Choroid plexus epithelial cell (primary cell): ENCODE measurements at places on chromosomes 5 and 9.
A peak's percentile ranks its signal among the peaks of the same experiment; 100 is the strongest.

DNA sequence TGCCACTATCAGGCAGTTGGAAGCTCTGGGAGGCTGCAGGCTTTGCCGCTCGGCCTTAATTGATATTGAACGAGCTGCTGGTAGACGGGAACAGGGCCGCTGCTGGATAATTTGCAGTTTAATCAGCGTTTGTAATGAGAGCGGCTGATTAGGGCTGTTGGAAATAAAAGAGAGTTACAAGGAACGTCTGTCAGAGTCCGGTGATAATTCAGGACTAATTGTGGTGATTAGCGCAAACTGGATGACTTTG is 68.2 kb upstream of the TBCA start:
- peak; percentile 23 for DNase-seq

GRCh38 chr5:178866946-178867345 is 7.2 kb downstream of the ZNF354B start:
- DNase-seq: peak; percentile 12

- no peak for DNase-seq
Measured at GRCh38 chr5:112862085-112862484, 998 bp downstream of the SRP19 start.

- peak; percentile 6 for DNase-seq
Measured at GRCh38 chr9:28120184-28120583, 546.9 kb upstream of the C9orf72 start.

DNA sequence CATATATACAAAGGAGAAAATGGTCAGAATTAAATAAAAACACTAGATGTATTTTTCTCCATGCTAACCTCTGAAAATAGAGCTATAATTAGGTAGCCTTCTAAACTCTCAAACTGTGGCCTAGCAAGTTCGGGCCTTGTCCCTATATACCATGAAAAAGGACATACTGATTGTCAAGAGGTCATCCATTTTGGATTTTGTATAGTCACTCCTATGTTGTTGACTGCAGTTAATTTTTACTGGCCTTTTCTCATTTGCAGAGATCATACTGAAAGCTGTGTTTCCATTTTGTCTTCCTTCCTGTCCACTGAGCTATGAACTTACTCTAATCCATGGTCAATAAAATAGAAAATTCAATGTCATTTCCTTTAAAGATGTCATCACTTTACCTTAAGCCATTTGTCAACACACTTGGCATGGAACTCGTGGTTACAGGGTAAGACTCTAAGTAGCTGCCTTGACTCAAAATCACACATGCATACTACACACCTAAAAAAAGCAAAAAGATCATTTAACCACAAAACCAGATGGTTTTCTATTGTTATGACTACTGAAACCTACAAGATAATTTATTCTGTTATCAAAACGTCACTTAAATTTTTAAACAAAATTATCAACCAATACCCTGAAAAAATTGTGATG is 58.0 kb downstream of the RNF38 start:
- no peak for DNase-seq

GRCh38 chr5:154567155-154567554 is 89.1 kb upstream of the HAND1 start:
- no peak for DNase-seq

DNA sequence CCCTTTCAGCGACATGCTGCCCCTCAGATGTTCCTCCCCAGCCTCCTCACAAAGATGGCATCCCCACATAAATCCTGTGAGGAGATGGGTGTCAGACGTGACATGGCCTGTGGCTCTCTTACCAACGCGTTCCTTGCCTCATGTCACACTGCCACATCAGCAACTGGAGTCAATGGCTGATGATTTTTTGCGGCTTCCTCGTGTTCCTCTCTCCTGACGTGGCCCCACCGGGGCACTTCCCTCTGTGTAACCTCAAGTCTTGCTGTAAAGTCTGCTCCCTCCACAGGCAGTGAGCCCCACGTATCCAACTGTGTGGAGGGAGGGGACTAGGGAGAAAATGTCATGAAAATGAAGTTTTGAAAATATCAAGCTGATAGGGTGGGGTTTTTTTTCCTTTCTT is 53.2 kb upstream of the SHISAL2B start:
- DNase-seq: no peak

DNA sequence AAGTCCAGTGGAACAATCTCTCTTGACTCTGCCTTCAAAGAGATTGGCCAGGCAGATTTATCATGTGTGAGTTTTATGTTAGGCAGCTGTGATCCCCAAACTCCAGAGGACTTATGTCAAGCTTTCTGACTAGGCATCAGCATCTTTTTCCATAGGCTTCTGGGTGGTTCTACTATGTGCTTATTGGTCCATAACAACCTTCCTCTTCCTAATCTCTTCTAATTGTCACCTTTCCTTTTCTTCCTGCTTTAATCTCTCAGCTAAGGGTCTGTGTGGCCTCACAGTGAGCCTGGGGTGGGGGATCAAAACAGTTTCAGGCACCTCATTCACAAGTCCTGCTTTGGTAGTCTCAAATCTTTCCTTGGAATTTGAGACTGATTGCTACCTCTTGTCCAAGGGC is 170.9 kb upstream of the CHD1 start:
- DNase-seq: no peak

DNA sequence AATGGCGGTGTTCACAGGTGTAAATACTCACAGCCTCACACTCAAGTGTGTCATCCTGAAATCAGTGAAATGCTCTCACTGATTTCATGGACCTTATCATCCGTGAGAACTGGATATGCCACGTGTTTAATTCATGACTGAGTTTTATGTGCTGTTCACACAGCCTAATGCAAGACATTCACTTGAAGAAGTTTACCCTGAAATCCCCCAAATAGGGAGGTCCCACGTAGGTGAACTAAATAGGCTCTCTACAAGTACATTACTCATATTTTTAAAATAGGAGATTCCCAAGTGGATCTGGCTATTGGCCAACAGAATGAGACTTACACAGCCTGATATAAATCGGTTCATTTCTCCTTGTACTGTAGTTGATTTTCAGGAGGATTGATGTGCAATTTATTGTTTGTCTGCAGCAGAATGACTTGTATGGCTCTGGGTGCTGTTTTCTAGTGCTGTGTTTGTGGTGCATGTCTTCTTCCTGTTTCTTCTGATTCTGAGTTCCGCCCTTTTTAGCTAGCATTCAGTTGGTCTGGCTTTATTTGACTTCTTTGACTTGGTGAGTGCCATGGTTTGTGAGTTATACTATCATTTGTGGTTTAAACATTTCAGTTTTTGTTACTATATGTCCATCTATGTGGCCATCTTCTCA is 25.1 kb downstream of the TRIO start:
- DNase-seq: no peak

GRCh38 chr5:26791433-26791832 is 247.0 kb downstream of the CDH9 start:
- peak; percentile 34 for DNase-seq

DNA sequence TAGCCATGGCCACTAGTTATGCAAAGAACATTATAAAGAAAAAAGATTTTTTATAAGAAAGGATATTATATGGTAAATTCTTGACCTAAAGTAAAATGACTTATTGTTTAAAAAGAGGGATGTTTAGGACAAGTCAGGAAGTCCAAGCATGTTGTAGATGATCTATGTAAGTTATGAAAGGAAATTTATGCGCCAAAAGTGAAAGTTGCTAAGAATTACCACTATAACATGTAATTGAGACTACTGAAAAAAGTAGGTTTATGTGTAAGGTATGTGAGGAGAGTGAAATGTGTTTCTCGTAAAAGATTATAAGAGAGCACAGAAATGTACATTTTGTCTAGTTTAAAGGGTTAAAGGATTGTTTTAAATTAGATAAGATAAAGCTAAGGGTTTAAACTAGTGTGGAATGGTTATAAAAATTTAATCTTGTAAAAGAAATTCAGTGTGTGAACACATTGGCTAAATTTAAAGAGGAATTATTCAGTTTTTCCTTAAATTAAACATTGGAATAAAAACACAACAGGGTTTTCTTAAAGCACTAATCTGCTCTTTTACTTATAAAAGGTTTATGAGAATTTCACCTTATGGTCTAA is 1100.4 kb upstream of the EDIL3 start:
- DNase-seq: no peak

- DNase-seq: no peak
Measured at GRCh38 chr9:82134010-82134409, 145.4 kb downstream of the SPATA31D1 start.

- no peak for DNase-seq
Measured at GRCh38 chr5:1190278-1190677, 11.1 kb upstream of the SLC6A19 start.

DNA sequence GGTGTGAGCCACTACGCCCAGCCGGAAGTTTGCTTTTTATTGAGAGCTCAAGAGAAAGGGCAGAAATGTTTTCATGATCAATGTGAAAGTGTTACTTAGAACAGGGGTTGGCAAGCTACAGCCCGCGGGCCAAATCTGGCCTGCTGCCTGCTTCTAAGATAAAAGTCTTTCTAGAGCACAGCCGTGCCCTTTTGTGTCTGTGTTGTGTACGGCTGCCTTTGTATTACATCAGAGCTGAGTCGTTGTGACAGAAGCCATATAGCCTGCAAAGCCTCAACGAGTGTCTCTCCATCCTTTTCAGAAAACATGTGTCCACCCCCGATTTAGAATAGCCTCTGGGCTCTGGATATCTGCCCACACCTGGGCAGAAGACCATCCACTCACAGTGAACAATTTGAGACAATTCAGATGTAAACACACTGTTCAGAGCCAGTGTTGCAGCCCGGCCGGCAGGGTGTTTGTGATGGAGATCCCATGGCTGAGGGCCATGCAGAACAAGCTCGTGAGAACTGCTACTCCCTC is 28.8 kb downstream of the AK8 start:
- no peak for DNase-seq

DNA sequence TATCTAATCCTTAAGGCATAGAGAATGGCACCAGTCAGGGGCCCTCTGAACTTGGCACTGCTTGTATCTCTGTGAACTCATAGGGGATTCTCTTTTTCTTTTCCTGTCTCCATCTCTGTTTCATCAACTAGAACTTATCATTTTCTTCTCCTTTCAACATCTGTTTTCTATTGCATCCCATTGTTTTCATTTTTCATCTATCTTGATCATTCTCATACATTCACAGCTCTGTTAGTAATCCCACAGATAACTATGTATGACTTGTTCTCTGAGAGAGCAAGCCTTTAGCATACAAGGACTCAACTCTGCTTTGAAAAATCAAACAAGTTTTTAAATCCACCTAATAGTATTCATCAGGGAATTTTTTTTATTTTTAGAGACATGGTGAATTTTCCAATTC is 264.3 kb downstream of the ARRDC3 start:
- DNase-seq: no peak

DNA sequence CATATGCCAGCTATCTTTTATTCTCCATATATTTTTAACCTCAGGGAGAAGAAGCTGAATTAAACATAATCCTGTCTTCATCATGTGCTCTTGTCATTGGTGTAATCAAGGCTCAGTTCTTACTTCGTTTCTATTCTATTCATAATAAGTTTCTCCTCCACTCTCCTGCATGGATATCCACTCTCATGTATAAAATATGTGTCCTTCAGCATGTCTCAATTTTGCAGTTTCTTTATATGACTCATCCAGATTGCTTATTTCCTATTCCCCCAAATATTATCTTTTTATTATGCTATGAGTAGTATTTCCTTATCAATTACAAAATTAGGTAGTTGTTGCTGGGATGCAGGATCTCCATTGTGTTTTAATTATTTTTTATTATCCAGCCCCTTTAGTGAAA is 643.7 kb upstream of the ACO1 start:
- peak; percentile 45 for DNase-seq

DNA sequence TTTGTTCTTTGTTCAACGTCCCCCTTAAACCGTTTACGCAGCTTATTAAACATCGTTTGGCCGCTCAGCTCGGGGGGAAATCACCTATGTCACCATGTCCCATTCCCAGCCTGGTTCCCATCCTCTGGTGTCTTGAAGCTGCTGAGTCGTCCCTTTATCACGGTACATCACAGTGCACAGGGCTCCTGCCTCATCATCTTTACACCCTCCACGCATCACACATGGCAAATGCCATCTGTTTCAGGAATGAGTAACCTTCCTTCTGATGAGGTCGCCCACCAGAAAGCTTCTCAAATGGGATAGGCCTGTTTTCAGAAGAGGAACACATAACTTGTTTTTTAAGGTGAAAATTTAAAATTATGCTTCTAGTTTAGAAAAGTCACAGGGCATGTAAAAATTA is 7.9 kb upstream of the LHX6 start:
- no peak for DNase-seq

- DNase-seq: peak; percentile 35
Measured at GRCh38 chr9:94971378-94972131, 245.1 kb downstream of the AOPEP start.

DNA sequence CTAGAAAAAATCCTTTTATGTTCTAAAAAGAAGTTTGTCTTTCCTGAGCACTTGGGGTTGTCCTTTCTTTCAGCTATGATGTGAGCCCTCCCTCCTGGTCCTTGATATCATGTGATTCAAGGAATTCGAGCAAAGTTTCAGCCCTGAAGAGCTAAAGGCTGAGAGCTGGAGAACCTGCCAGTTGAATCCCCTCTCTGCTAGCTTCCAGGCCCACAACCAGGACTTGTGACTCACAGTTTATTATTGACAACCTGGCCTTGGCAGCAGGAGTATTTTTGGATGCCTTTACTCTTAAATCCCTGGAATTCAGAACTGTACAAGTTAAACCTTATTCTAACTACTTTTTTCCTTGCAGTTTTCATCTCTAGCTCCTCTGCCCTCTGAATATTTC is 182.8 kb downstream of the SPOCK1 start:
- DNase-seq: peak; percentile 17

DNA sequence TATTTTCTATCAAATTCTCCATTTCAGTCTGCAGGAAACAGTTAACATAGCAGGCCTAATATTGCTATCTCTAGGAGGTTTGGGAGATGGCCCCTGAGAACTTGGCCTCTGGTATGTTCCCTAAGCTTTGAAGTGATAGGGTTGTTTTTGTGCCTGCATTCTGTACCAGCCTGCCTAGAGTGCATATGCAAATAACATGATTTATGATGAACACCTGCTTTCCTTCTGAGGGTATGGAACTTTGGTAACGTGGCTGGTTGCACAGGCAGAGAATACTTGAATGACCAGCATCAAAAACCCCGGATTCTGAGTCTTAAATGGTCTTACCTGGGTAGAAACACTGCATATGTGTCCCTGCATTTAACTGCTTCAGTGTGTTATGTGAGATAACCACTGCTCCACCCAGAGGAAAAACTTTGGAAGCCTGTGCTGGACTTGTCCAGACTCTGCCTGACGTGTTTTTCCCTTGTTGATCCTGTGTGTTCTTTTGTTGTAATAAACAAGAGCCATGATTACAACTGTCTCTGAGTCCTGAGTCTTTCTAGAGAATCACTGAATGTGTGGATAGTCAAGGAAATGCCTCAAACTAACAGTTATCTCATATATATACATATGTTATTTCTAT is 111.3 kb upstream of the ABCA1 start:
- no peak for DNase-seq
